NCI-H146 (cell line): ENCODE measurements at places on chromosomes 5 and 9.

DNA sequence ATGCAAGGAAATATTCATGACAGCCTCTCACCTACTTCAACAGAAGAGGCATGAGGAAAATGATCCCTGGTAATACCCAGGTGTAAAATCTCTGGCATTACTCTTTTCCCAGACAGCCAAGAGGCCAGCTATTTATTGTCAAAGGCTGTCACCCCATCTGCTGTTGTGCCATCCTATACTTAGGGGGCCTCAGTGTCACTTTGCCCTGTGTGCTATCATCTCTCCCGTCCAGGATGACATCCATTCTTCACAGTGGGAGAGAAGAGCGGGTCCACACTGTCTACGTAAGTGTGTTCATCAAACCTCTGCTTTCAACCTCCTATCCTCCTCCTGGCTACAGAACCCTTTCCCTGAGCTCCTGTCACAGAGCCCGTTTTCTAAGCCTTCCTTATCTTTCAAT is 82.6 kb downstream of the MYO10 start:
- DNase-seq = no peak

DNA sequence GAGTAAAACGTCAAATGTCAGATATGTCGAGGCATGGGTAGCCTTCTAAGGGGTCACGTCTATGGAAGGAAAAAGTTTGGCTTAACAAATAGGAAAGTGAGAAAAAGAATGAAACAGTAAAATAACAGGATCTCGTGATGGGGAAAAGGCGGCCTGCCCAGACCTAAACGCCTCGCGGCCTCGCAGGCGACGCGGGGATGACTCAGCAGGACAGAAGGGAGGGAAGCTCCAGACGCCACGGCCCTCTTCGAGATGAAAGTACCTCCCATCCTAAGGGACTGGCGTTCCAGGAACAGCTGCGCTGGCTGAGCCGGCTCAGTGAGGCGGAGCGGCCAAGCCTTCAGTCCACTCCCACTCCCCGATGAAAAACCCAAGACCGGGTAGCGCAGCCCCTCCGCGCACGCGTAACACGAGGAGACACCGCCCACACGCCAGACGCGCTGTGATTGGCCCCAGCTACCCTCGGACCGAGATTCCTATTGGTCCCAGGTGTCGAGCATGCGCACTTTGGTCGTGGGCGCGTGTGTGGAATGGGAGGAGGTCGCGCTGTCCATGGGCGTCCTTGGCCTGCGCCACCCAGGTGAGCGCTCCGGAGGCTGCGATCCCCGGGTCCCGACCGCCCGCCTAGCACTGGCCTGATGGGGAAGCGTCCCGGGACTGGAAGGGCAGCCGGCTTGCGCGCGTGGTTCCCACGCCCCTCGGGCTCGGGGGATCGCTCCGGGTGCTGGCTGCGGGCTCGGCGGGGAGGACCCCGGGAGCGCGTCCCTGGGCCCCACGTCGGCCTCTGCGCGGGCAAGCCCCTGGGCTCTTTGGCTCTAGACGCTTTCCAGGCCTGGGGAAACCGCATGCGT is 588.5 kb downstream of the MTRR start:
- DNase-seq = peak; percentile 98

- DNase-seq = no peak
These were observed 145.8 kb upstream of the MEF2C start for GRCh38 chr5:89028595-89029285.

- no peak for DNase-seq
These were observed 171.4 kb upstream of the PLCXD3 start for GRCh38 chr5:41681840-41682239.

- peak; percentile 26 for DNase-seq
These were observed 38.9 kb downstream of the LYRM7 start for GRCh38 chr5:131209506-131210150.

- no peak for DNase-seq
These were observed 429.5 kb downstream of the TLE1 start for GRCh38 chr9:81259896-81260295.

DNA sequence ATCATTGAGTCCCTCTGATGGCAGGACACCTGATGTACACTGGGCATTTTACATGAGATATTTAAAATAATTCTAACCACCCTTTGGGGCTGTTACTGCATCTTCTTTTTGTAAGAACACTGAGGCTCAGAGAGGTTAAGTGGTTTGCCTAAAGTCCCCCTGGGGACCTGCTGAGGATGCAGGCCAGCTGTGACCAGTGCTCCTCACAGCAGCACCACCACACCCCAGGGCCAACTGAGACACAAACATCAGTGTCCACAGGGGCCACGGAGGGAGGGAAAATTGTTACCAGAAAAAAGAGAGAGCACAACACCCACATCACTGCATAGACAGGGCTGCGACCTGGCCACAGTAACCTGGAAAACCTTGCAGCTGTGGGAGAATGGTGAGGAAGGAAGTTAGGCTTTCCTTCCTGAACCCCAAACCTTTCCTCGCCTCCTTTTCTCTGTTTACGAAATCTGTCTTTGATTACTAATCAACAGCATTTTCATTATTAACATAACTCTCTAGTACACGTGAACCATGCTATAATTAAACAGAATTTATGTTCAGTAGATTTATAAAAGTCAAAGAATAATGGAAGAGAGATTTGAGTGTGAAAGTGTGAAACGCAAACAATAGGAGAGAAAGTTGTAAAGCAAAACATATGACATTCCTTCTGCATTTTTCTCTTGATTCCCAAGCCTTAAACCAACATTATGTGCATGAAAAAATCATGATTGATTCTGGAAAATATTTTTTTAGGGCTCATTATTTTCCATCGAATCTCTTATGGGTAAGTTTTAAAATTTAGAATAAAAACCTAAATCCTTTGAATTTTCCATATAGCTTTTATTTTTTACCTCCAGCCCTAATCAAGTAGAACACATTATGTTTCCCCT is 228.1 kb upstream of the DAPK1 start:
- no peak for DNase-seq

DNA sequence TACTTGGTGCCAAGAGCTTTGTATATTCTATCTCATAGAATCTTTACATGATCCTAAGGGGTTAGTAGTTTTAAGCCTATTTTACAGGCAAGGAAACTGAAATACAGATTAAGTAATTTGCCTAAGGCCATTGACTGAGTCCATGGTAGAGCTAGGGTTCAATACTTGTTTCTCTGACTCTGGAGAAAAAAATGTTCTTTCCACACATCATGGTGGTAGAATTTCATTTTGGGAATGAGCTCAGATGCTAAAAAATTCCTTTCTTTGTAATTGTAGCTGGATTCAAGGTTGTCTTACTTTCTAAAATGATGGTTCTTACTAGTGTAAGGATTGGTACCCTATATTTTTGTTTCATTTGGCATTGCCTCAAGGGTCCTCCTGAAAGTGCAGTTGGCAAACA is 86.0 kb downstream of the ANKRD55 start:
- DNase-seq = no peak

- DNase-seq = no peak
These were observed 379 bp downstream of the PCDHGA3 start for GRCh38 chr5:141343953-141344463.

DNA sequence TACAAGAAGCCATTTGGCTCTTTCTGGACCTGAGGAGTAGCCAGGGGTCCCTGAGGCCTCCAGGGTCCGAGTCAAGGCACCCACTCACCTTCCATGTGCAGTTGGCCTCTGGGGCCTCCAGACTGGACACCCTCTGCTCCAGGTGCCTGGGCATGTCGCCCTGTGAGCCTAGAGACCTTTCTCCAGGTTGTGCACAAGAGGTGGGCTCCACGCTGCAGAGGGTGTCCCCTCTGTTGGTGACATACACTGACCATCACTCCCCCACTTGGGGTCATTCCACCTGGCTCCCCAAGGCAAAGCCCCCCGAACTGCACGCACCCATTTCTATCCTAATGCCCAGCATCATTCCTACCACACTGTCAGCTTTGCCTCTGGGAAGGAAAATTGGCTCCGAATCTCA is 48.8 kb downstream of the RASGEF1C start:
- no peak for DNase-seq

- no peak for DNase-seq
These were observed 43.7 kb downstream of the PLPPR1 start for GRCh38 chr9:101072259-101072658.

GRCh38 chr5:120655828-120656435 is 191.8 kb downstream of the PRR16 start:
- peak; percentile 5 for DNase-seq

DNA sequence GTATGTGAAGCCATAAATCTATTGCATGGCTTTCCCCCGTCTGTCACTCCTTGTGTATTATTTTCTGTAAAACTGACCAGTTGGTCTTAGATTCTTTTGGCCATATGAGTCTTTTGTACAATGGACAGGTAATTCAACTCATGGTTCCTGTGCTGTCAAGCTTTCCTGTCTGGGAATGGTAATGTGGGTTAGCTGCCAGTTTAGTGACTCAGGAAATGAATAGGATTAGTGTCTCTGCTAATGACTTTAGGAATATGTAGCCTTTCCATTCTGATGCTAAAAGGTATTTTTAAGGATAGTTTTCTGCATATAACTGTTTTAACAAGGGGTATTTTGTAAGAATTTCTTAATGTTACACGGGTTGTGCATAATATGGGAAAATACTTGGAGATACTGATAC is 182.7 kb downstream of the PBX3 start:
- DNase-seq = no peak

GRCh38 chr5:83151821-83152220 is 74.5 kb downstream of the XRCC4 start:
- DNase-seq = no peak

DNA sequence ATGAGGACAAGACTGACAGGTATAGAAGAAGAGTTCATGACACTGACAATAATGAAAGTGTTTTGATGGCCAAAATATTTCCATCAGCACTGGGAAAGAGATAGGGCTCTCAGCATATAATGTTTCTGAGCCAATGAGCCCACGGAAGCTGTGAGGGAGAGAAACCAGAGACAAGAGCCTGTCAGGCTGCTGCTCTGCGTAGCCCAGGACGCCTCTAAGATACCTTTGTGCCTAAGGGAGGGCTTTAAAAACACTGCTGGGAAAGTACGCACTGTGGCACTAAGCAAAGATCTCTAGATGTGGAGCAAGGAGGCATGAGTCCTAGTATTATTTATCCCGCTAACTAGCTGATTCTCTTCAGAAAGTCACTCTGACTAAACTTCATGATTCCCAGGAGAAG is 11.0 kb upstream of the ELAVL2 start:
- DNase-seq = no peak

DNA sequence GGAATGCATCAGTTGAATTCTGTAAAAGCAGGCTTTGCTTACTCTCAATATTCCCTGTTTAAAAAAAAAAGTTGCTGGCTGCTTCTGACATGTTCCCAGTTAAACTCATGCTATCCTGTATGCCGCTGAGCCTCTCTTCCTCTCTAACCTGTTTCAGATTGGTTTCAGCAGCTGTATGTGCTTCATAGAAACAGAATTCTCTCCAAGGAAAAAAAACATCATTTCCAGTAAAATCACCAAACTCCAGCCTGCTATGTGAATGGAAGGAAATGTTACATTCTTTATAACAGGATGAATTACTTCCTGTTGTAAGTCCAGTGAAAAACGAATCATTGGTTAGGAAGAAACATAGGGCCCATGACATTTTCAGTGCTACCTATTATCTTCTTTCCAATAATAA is 25.7 kb upstream of the KCNV2 start:
- no peak for DNase-seq

DNA sequence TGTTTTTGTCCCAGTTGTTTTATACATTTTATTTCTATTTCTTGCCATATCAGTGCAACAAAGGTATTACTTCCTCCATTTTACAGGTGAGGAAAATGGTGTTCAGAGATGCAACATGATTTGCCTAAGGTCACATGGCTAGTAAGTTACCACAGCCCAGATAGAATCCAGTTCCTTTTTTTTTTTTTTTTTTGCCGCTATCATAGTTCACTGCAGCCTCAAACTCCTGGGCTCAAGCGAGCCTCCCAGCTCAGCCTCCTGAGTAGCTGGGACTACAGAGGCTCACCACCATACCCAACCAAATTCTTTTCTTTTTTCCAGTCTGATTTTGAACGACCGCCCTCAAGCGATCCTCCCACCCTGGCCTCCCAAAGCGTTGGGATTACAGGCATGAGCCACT is 480 bp upstream of the CCDC69 start:
- DNase-seq = no peak

DNA sequence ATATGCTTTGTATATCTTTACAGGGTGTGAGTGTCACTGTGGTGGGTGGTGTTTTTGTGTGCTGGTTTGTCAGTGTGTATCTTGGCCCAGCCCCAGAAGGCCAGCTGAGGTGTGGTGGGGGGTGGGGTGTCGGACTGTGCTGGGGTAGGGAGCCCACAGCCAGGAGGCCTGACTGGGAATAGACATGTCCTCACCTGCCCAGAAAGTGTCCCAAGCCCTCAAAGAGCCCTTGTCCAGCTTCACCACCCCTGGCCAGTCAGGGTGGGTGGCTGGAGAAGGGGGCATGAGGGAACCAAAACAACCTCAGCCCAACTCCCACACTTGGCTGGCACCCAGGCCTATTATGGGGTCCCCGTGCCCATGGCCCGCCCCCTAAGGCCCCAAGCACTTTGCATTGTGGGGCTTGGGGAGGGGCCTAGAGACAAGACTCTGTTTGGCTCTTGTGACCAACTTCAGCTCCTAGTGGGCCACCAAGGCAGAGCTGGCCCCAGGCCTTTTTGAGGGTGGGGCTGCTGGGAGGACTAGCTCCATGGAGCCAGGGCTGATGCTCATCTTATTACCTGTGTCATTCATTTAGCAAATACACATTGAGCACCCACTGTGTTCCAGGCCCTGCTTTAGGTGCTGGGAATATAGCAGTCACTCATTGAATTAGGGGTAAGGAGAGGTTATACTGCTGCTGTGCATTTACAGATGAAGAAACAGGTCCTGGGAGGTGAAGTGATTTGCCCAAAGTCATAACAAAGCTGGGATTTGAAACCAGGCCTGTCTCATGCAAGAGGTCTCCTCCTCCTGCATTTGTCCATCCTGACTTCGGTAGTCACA is 56.2 kb upstream of the PSD2 start:
- no peak for DNase-seq

GRCh38 chr5:114412510-114413171 is 50.8 kb downstream of the KCNN2 start:
- DNase-seq = no peak

GRCh38 chr5:112636751-112637150 is 100.9 kb upstream of the APC start:
- no peak for DNase-seq

DNA sequence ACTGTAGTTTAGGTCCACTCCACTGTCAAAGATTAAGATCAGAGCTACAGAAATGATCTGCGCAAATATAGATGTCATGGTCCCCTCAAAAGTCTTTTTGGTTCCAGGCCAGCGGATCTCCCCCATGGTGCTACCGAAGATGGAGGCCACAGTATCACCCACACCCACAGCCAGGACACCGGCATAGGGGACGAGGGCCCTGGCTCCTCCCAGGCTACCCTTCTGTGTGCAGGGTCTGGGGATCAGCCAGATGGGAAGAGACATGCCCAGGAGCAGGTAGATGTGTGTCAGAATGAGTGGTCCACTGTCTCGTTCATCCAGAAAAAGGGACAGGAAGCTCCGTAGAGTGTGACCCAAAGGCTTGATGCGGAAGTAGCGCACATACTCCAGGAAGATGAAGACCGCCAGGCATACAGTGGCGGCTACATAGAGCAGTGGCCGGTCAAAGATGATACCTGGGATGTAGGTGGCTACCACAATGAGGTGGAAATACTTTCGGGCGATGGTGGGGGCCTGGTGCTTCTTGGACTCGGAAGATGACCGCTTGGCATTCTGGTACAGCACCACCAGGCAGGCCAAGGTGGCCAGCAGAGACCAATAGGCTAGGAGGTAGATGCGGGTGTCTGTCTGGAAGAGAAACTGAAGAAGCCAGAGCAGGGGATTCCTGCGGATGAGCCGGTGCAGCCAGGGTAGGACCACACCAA is 1.5 kb downstream of the DOLK start:
- DNase-seq = no peak

- DNase-seq = no peak
These were observed 333.8 kb downstream of the DMRT2 start for GRCh38 chr9:1383899-1384455.
